ENCODE measurements at places on chromosomes 2 and 18.

DNA sequence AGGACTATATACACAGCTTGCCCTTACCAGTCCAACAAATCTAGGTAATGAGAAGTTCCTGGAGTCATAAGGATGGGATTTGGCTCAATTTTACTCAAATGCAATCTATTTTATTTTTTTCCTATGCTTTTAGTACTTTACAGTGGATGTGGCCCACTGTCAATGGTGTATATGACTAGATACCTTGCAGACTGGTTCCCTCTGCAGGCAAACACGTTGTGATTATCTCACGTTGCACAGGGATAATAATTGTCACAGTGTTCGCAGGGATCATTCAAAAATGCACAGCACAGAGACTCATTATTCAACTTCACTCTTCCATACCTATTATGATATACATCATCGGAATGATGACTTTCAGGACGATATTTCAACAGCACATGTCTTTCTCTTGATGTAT, 359.7 kb downstream of the MBD2 start:
- no peak for DNase-seq

GRCh38 chr2:192885569-192886160, 690.9 kb upstream of the TMEFF2 start:
- no peak for DNase-seq

GRCh38 chr2:113260991-113261390, 17.7 kb downstream of the PAX8 start:
- DNase-seq, result no peak

DNA sequence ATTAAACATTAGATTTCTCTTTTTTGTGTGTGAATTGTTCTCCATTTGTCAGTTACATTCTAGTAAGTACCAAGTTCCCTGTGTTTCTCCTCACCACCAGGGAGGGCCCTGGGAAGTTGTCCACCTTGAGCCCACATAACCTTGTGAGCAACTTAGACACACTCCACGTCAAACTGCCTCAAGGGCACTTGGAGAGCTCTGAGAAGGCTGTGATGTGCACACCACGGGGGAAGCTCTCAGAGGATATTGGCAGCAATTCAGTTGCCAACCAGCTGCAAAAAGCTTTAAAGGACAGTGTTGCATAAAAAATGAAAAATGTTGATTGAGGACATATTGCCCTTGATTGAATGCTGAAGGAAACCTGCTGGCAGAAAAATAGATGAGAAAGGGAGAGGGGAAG, 743.6 kb downstream of the RNF144A start:
- DNase-seq, result no peak

DNA sequence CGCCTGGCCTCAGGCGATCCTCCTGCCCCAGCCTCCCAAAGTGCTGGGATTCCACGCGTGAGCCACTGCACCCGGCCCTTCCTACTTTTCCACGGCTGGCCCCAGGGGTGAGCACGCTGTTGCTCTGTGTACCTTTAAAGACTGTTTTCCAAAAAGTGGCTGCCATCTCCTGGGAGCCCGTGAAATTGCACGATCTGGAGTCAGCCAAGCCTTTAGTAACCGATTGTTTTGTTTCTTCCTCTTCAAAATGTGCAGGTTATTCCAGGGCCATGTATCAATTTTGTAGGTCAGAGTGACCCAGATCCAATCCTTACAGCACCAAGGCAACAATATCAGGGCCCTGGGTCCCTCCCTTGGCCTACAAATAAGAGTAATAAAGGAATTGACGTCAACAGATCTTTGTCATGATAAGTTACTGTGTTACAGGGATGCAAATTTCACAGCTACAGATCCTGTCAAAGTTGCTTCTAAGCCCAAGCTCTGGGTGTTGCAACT, 135.6 kb upstream of the ZNF236 start:
- peak; percentile 16 for DNase-seq

GRCh38 chr18:46161703-46162396, 57.7 kb downstream of the HAUS1 start:
- DNase-seq, result no peak

GRCh38 chr2:120896901-120897300, 161.2 kb downstream of the GLI2 start:
- no peak for DNase-seq

GRCh38 chr2:152701198-152701597, 16.1 kb downstream of the PRPF40A start:
- no peak for DNase-seq

DNA sequence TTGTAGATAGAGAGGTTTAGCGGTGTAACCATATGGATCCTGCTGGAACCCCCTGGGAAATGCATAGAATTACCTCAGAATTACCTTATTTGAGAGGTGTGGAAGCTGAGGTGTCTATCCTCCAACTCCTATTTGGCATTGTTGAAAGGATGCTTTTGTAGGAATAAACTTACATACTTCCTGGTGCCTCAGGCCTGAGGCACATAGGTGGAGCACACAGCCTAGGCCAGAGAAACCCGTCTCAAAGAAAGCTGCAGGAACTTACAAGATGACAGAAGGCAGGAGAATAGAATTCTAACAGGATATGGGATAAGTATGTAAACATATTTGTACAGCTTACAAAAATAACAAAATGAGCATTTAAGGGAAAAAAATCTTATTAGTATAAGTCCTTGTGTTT, 1507.2 kb upstream of the ZEB2 start:
- DNase-seq, result no peak

DNA sequence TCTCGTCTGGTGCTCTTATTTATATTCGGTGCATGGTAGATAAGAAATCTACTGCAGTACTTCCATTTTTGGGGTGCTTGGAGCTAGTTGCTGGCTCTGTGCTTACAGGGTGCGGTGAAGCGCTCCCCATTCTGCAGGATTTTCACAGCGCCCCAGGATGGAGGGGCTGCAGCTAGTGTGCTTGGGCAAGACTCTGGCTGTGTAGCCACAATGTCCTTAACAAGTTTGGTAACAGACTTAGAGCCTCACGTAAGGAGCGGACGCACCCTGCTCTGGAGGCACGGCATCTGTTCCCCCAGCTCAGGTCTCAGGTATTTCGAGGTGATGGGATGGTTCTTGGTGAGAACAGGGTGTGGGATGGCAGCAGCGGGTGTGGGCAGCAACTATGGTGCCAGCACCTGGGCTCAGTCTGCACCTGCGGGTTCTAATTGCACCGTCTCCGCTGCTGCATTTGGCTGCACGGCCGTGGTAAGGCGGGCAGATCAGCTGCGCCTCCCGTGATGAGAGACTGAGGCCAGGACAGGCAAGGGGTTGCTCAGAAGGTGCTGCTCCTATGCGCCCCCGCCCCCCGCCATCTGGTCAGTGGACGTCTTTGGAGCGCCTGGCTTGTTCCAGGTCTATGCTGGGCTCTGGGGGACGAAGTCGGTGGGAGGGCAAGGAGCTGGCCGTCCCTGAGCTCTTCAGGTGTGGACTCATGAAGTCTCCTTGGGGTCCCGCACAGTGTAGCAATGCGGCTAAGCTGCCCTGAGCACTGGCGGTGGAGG, 20.1 kb upstream of the ALLC start:
- DNase-seq, result no peak

GRCh38 chr2:85278361-85278760, 49.4 kb downstream of the TGOLN2 start:
- DNase-seq, result no peak

- no peak for DNase-seq
These were observed 32.2 kb downstream of the MTERF4 start for GRCh38 chr2:241069821-241070281.

- DNase-seq, result no peak
These were observed 729.8 kb upstream of the SOX11 start for GRCh38 chr2:4962419-4962818.

GRCh38 chr18:26133652-26134051, at the start of gene PSMA8:
TSS of gene PSMA8 (plus strand) at chr18:26133869. CDS start at chr18:26133966, 97 bp downstream.
- DNase-seq, result peak; percentile 70

DNA sequence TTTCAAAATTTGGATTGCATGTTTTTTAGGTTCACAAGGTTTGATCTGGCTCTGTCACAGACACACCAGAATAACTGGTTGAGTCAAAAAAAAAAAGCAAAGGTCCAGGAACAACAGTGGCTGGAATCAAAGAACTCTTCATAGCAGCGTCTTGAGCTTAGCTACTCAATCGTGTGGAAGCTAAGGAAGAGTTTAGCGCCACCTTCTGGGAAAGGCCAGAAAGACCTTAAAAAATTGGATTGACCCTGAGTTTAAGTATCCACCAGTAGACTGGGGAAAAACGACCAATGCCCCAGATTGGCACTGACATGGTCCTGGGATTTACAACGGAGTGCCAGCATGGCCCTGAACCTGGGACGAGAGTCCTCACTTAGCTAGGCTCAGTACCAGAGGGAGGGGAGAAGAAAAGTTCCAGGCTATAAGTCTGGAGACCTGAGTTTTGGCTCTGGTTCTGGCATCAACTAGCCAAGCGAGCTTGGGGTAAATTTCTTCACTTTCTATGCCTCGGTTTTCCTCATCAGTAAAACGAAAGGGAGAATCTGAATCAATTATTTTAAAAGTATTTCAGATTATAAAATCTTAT, 71.1 kb upstream of the TFCP2L1 start:
- no peak for DNase-seq

DNA sequence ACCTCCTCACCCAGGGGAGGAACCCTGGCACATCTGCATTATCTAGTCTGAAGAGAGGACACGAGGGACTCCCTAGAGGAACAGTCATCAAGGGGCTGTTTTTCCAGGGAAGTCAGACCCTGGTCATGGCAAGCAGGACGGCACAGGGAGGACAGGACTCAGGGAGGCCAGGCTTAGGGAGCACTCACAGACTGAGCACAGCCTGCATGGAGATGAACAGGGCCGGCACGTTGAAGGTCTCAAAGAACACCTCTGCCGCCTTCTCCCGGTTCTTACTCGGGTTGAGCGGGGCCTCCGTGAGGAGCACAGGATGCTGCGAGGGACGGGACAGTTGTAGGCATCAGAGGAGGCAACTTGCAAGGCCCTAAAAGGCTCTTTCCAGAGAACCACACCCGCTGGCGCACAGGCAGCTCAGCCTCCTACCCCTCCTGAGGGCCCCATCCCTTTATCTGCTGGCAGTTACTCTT, 5.1 kb downstream of the ACTR1B start:
- DNase-seq, result no peak

GRCh38 chr2:22382479-22383169, 1002.4 kb upstream of the KLHL29 start:
- no peak for DNase-seq

GRCh38 chr2:97688062-97688827, 18.7 kb downstream of the C2orf92 start:
- no peak for DNase-seq

- no peak for DNase-seq
These were observed 151.0 kb upstream of the DNMT3A start for GRCh38 chr2:25492726-25493125.

- DNase-seq, result no peak
These were observed 78.9 kb downstream of the CD8B2 start for GRCh38 chr2:106566050-106566449.

GRCh38 chr18:61435064-61435652, 101.9 kb downstream of the CDH20 start:
- DNase-seq, result no peak

GRCh38 chr2:69083235-69083748, 70.3 kb downstream of the ANTXR1 start:
- DNase-seq, result no peak

DNA sequence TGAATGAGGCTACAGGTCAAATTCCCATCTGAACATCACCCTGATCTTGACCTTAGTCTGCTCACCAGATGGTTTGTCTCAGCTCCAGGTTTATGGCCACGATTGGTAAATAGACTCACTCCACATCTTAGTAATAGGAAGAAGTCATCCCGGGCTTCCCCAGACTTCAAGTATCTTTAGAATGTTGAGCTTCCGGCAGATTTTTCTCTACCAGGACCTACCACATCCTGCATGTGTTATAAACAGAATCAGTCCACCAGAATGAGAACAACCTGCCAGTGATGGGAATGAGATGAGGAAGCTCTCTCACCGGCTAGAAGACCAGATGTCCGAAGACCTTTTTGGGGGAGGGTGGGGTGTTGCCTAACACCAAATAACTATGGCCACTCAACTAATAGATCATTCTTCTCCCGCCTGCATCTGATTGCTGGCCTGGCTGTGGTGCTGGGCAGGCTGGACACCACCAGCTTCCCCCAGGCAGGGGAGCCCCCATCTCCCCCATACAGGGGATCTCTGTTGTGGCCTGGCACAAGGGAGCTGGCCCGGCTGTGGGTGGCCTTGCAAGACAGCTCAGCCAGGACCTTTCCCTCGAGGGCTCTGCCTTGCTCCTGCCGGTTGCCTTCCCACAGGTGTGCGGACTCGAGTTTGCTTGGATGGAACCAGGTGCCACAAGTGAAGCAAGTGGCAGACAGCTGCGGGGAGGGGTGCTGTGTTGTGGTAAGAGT, 88.5 kb downstream of the SH3RF3 start:
- no peak for DNase-seq
